Colonic mucosa (tissue), 4 donors: ENCODE measurements at places on chromosomes 4 and X.

DNA sequence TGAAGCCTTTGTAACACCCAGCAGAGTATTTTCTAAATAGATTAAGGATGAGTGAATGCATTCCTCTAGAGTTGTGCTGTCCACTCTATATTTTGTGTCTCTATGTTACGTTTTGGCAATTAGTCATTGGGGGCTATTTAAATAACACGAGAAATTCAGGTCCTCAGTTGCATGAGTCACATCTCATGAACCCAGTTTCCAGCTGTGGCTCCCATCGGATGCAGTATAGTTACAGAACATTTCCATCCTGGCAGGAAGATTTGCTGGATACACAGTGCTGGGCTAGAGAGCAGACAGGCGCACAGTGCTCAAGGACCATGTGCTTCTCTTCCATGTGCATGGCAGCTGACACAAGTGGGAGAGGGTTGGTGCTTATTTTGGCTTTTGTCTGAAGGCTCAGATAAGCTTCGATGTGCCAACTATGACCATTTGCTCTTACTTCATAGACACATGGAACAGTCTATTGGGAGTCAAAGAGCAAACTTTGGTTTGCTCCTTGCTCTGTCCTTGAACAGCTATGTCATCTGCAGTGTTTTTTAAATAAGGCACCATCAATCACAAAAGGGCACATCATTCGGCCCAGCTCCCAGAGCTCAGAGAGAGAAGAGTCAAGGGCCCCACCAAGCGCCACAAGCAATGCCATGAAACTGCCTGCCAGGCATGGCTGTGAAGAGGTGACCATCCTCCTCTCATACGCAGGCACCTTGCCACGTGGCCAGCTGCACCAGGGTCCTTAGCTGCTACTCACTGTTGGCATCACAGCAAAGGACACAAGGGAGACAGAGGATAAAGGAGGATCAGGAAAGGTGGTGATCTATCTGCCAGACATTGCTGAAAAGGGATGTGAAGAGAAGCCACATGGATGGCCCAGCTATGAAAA is 8.1 kb upstream of the STS start:
- DNase-seq, result no peak

- no peak for DNase-seq
Observed at GRCh38 chrX:52425775-52426174, 57.0 kb downstream of the XAGE2 start.

DNA sequence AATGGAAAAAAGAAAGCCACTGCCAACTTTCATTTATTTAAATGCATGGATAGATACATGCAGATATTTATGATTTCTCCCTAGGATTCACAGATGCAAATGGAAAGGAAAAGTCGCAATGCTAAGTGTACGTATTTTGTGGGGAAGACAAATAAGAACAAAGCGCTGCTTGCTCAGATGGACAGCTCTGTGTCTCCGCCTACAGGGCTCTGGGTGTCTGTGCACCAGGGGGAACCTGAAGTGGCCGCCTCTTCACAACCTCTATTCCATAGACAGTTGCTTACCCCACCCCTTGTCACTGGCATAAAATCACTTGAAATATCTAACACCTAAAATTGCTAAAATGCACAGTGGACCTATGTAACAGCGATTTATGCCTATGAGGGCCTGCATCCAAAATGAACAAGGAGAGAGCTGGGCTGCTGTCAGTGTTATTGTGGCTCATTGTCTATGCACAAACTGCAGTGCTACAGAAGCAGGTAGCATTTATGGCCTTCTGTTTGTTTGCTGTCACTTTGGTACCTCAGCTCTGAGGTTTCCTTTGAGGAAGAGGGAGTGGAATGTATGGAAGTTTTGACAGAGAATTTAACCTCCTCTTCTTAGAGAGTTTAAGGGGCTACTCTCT is 58.6 kb upstream of the PAGE1 start:
- DNase-seq, result peak; percentile 27

GRCh38 chrX:153901753-153902140 is 2.7 kb upstream of the AVPR2 start:
- no peak for DNase-seq

DNA sequence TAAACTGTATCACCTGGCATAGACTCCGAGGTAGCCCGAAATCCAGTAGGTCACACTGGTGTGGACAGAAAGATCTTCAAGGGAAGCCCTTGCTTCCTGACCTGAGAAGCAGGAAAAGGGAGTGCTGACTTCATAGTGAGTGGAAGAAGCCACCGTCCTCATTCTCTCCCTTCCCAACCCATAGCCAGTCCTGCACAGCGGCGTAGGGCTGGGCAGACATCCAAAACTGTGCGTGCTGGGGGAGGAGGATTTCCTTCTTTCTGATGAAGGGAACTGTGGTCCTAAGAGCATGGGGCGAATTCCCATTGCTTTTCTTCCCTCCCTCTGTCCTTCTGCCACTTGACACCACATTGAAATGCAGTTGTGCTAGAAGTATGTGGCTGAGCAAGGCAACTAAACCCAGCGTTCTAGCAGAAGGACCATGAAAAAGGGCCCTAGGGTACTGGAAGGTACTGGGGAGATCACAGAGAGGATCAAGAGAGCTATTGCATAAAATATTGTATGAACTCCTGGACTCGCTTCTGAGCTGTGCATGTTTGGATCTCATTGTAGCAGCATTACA is 66.9 kb downstream of the STOX2 start:
- DNase-seq, result no peak

- DNase-seq, result no peak
Observed at GRCh38 chr4:180060159-180060889, 2182.9 kb upstream of the TENM3 start.

DNA sequence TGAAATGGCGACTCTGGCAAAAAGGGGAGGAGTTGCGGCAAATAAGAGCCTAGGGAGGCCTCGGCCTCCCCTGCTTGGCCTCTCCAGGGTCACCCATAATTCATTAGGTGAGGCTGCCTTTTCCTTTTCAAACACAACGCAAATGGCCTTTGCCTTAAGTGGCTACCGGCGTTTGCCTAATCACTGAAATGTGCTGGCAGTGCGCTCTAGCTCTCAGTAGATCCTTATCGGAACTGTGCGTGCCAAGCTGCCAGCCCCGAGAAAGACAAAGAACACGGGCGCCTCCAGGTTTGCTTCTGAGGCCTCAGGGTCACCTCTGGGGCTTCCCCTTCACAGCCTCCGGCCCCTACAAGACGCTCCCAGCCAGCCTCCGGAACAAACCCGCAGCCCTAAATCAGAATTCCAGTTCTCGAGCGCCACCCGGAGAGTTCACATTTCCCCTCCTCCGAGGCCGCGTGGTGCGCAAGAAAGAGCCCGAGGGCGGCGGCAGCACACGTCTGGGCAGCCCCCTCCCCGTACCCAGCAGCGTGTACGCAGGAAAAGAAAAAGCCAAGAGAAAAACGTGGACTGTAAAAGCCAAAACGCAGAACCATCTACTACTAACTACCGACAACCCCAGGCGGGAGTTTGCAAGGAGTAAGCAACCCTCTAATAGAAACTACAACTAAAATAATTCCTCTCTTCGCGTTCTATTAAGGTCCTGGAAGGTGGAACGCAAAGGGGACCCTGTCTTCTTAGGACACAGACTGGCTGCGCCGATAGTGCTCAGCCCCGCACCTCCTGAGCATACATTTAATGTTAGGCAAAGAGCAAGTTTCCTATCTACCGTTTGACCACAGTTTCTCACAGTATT is 76.5 kb upstream of the BCOR start:
- peak; percentile 36 for DNase-seq

DNA sequence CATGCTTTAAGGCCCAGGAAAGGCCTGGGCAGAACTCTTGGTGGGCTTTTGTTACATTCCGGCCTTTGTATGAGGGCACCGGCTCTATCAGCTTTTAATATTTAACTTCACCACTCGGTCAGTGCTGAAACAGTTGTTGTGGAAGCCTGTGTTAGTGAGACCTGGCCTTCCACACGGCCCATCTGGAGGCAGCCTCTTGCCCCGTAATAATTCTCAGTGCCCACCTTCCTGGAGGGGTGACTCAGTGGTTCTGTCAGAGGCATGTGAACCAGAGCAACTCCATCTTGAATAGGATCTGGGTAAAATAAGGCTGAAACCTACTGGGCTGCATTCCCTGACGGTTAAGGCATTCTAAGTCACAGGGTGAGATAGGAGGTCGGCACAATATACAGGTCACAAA is 162.0 kb upstream of the STS start:
- DNase-seq, result no peak
